ENCODE measurements at places on chromosomes 7 and 10.

DNA sequence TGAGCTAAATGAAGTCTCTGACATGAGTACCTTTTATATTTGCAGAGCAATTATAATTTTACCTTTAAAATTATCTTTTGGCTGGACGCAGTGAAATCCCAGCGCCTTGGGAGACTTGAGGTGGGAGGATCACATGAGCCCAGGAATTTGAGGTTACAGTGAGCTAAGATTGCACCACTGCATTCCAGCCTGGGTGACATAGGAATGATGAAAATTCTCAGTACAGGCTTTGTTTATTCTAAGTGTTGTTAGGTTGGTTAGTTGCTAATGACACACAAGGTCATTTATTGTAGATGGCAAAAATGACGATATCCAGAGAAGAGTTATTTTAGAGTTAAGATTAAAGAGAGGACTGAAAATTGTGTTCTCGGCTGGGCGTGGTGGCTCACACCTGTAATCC is 87.6 kb downstream of the XRCC2 start:
- no peak for DNase-seq

DNA sequence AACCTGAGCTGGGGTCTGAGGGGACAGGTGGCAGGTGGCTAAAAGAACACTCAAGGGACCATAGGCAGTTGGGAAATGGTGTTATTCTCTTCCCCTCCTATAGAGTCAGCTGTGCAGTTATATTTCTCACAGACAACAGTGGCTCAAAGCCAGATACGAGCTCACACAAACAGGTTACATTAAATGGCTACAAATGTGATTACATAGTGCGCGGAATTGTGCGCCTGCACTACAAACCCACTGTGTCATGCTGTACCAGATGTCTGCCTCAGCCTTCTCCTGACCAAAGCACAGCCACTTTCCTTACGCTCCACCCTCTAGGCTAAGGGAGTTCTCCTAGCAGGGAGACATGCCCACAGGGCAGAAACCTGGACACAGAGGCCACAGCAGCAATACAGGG is 387.2 kb downstream of the CNTNAP2 start:
- no peak for DNase-seq

GRCh38 chr7:113307147-113307546 is 188.8 kb upstream of the SMIM30 start:
- no peak for DNase-seq

DNA sequence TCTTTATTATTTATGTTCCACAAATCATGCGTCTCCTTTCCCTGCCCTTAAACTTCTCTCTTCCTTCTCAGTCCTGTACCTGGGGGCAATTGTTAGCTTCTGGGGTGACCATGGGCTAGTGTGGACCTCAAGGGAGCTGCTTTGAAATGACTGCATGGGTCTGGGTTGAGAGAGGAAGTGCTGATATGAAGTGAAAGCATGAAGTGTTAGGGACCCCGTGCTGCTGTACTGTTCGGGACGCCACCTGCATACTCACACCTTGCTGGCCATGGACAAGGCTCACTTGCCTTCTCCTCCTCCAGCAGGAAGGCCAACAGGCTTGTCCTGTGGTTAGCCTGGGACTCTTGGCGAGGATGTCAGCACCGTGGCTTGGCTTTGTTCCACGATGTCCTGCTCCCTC is 56.7 kb downstream of the MTPN start:
- no peak for DNase-seq

- DNase-seq: no peak
Observed at GRCh38 chr10:115001506-115002381, 63.7 kb downstream of the TRUB1 start.

DNA sequence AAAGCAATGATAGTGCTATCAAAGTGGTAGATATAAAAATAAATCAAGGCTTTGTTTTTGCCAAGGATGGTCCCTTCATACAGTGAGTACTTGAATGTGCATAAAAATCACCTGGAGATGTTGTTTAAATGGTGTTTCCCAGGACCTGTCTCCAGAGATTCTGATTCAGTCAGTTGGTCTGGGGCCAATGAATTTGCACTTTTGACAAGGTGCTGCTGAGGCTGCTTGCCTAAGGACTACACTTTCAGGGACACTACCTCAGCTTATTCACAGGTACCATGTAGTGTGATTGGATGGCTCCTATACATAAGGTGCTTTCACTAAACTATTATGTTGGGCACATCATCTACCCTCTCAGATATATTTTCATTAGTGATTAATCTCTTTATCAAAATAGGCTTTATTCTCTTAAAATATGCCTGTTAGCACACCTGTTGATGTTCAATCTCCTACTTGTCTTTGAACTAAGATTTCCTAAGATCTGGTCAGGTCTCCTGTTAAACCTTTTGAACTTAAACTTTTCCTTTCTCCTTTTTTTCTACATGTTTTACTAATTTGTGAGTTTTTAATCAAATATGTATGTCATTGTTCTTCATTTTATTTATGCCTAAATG is 24.3 kb downstream of the CAPZA2 start:
- DNase-seq: no peak

DNA sequence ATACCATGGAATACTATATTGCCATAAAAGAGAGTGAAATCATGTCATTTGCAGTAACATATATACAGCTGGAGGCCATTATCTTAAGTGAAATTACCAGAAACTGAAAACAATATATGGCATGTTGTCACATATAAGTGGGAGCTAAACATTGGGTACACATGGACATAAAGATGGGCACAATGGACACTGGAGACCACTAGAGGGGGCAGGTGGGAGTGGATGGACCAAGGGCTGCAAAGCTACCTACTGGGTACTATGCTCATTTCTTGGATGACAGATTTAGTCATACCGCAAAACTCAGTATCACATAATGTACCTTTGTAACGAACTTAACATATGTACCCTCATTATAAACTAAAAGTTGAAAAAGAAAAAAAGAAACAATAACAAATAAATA is 1167.6 kb downstream of the NXPH1 start:
- no peak for DNase-seq

DNA sequence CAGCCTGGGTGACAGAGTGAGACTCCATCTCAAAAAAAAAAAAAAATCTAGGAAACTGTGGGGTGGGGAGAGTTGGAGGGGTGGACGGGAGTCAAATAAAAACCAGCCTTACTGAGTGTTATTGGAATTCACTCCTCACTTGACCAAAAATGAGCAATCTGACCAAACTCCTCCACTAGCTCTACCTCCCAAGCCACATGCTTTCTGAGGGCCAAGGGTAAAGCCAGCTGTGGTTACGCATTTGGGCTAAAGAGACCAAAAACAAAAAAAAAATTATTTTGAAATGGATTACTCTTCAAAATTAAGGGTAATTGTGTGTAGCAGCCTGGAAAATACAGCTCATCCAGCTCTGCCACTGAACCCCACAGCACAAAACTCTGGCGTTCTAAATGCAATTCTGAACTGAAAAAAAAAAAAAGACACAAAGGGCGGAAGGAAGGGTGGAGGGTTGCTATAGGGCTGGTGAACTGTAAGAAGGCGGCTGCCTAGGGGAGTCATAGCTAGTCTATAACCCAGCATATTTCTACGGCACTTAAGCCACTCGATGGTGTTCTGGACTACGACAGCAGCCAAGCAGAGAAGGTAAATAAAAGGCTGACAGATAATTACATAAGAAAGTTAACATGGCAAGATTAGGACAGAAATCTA is 7.8 kb downstream of the ELMO1 start:
- no peak for DNase-seq

DNA sequence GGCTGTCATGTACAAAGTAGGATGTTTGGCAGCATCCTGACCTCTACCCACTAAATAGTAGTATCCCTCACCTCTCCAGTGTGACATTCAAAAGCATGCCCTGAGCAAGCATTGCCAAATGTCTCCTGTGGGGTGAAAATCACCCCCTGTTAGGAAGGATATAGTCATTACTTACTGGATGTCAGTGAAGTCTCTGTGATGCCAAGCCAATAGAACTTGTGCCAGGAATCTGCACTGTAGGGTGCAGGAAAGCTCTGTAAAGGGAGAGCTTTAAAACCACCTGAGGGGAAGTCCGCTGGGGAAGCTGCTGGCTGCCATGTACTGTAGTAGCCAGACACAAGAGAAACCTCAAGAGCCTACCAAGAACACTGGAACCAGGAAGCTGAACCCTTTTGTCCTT is 170.7 kb upstream of the DKK1 start:
- DNase-seq: no peak

DNA sequence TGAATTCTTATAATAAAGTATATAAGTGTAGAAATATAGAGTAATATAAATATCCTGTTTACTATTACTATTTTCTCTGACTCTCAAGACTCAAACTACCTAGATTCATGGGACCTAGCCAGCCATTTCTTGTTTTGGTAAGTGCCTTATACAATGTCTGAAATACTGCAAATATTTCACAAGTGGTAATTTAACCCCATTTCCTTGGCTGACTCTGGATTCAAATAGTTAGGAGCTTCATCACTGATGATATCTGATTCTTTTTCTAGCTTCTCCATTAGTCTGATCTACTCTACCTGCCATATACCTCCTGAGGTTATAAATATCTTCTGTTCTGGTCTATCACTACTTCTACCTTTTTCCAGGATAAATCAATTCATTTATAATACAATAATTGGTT is 6.4 kb upstream of the RALA start:
- DNase-seq: no peak

DNA sequence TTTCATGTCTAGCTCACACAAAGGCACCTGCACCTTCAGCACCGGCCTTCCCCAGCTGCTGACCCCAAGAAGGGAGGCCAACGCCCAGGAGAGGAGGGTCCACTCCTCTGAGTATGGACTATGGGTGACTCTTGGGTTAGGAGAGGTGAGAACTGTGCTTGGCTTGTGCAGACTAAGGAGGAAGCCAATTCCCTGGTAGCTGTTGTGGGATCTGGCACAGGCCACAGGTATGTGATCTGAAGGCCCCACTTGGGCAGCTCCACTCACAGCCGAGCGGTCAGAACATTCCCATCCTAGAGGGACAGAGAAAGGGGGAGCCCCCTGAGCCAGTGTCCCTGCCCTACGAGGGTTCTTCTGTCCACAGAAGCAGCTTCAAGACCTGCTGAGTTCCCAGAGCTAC is 52.8 kb upstream of the FIGNL1 start:
- DNase-seq: no peak

DNA sequence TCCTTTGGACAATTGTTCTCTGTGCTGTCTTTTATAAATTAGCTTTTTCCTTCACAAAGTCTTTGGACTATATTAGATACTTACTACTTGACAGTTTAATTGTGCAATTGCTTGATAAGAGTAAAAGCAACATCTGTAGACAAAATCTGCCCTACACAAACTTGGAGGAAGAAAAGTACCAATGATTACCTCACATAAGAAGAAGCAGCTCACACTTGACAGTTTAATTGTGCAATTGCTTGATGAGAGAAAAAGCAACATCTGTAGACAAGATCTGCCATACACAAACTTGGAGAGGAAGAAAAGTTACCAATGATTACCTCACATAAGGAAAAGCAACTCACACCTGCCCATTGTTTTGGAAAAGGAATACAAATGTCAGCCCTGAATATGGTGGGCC is 17.1 kb upstream of the SCIN start:
- no peak for DNase-seq

- DNase-seq: no peak
Observed at GRCh38 chr10:90642650-90643049, 215.2 kb downstream of the HTR7 start.

DNA sequence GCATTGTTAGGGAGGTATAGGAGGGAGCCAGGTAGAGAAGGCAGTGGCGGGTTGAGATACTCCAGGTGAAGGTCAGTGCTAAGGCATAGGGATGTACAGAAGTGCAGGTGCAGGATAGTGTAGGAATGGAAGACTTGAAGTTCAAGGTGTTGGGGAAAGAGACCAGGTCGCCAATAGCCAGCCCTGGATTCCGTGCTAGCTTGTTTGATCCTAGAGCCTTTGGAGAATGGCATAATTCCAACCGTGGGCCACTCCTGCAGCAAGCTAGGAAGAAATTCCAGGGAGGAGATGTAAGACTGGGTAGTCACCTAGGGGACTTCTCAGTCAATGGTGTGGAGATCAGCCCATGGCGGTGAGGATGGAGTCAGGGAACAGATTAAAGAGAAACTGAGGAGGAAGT is 272.7 kb downstream of the RPS24 start:
- no peak for DNase-seq

DNA sequence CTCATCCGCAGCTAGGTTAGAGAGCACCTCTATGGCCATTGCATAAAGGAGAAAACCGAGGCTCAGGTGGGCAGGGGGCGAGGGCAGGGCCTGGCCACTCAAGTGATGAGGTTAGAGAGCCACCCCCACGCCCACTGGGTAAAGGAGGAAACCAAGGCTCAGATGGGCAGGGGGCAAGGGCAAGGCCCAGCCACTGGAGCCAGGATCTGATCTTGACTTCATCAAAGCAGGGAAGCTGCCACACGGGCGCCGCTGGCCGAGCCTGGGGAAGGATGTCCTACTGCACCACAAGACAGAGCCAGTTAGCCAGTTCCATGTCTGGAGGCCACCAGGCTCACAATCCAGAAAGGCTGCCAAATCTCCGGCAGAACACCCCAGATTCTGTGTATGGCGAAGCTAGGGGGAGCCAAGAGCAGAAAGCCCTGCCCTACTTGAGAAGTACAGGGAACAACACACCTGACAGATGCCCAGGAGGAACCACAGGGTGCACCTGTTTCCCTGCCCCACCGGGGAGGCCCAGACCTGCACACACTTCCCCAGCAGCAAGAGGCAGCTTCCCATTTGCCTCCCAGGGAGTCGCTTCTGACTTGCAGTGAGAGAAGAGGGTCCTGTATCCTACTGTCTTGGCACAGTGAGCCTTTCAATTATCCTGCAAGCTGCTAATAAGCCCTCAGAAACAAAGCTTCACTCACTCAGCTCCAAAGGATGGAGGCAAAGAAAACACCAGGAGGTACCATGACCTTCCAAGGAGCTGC is 101.9 kb downstream of the TNS3 start:
- no peak for DNase-seq

DNA sequence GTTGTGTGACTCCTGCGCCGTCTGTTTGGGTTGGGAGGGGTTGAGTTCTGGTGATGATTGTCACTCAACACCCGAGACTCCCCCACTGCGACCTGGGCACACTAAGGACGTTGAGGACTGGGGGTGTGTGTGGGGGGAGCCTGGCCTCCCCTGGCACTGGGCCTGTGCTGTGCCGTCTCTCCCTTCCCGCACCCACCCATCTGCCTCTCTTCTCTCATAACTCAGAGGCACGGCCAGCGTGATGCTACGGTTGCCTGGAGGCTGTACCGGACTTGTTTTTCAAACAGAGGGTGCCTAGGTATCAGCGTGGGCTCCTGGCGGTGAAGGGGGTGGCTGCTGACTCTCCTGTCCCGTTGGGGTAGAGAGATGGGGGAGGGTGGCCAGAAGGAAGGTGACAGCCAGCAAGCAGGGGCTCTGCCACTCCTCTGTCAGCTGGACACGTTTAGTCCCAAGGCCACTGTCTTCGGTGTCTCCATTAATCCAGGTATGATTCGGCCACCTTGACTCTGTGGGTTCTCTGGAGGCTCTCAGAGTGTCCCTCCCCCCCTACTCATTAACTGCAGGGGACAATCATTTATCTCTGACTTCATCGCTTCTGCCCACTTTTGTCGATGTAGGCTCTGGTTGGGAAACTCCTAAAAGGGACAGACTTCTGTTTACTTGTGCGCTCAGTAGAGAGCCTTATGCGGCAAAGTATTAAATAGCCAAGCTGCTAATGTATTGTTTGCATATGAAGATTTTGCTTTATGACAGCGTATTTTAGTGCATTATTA is 56.5 kb upstream of the PFKFB3 start:
- no peak for DNase-seq

GRCh38 chr10:26385443-26385842 is 52.7 kb upstream of the APBB1IP start:
- DNase-seq: no peak
